Hair follicular keratinocyte (primary cell): ENCODE measurements at places on chromosomes 2 and 18. TPM values are rescaled to one million over a fixed set of nuclear protein-coding genes. Genes with fewer than 3 reads are reported as not detected.

DDX18 gene
- 38.6 and 51.7 TPM in 2 replicates for total RNA-seq

SLC14A1 gene
- total RNA-seq, result not detected in 2 replicates

POTEI gene
- total RNA-seq, result not detected in 2 replicates

COL4A3 gene
- 0.04 TPM in 1 of 2 replicates, not detected in the other for total RNA-seq

SERPINB13 gene
- 2.6 and 8.0 TPM in 2 replicates for total RNA-seq

CFAP65 gene
- total RNA-seq, result not detected in 2 replicates

CTAGE1 gene
- total RNA-seq, result not detected in 2 replicates

C2orf66 gene
- not detected in 2 replicates for total RNA-seq

CASP8 gene
- total RNA-seq, result 15.6 and 15.7 TPM in 2 replicates

LHCGR gene
- total RNA-seq, result not detected in 2 replicates

MSTN gene
- total RNA-seq, result not detected in 2 replicates

IGFBP2 gene
- 2.4 and 52.5 TPM in 2 replicates for total RNA-seq

SF3B6 gene
- total RNA-seq, result 264 and 278 TPM in 2 replicates

SAG gene
- total RNA-seq, result not detected in 2 replicates

FOXI3 gene
- total RNA-seq, result not detected in 2 replicates

EPAS1 gene
- total RNA-seq, result 88.8 and 151 TPM in 2 replicates
